ENCODE measurements at places on chromosomes 11 and 22.

DNA sequence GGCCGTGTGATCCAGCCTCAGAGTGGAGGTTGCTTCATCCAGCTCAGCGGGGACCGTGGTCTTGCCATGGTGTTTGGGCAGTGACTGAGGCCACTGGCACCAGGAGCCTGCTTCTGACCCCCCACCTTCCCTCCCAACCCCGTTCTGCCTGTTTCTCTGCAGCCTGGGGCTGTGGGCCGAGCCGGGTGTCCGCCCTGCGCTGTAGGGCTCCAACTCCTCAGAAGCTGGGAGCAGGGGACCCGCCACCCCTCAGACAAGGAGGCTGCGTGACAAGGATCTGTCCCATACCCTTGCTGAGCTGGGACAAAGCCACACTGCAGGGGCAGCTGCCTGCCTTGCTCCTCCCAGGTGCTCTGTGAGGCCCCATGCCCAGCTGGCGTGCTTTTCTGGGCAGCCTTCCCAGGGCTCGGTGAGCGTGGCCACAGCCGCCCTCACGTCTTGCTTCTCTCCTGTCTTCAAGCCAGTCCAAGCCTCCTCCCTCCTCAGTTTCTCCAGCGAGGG lies 11.7 kb upstream of the ARFGAP3 start:
- no peak for DNase-seq

DNA sequence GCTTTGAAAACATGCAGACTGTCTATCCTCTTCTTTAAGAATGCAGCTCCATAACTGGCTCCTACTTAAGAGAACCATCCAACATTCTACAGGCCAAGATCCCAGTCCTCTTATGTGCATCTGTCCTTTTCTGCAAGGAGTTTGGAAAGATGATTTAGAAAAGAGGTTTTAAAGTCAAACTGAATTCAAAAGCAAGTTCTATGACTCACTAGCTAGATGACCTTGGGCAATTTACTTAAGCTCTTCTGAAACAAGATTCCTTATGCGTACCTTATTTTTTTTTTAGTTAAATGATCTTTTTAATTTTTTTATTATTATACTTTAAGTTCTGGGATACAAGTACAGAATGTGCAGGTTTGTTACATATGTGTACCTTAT lies 29.2 kb downstream of the GUCY1A2 start:
- DNase-seq = no peak

DNA sequence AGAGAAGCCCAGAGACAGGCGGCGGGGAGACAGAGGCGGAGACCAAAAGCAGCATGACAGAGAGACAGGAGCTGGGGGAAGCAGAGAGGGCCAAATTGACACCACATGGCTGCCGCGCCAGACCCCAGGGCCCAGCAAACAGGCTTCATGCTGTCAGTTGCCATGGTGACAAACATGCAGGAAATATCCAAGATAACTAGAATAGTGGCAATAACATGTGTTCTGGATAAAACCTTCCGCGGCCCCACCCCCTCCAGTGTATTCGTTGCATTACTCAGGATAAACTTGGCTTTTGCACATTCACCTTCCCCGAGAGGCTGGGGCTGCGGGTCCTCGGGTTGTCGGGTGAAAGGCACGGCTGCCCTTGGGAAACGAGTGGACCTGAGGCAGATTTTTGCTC lies 49.9 kb upstream of the CDON start:
- DNase-seq = no peak

- no peak for DNase-seq
Observed at GRCh38 chr11:102600666-102601065, 24.5 kb downstream of the MMP20 start.

GRCh38 chr11:74710281-74710938 lies 20.8 kb downstream of the CHRDL2 start:
- no peak for DNase-seq

GRCh38 chr11:108818971-108819370 lies 154.1 kb downstream of the DDX10 start:
- DNase-seq = no peak

- no peak for DNase-seq
Observed at GRCh38 chr22:49368976-49369725, 458.5 kb downstream of the BRD1 start.

DNA sequence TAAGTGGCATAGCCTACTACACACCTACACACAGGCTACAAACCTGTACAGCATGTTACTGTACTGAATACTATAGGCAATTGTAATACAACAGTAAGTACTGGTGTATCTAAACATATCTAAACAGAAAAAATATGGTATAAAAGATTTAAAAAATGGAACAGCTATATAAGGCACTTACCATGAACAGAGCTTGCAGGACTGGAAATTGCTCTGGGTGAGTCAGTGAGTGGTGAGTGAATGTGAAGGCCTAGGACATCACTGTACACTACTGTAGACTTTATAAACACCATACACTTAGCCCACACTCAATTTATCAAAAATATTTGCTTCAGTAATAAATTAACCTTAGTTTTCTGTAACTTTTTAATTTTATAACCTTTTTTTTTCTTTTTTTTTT lies 24.7 kb downstream of the PAMR1 start:
- DNase-seq = no peak

DNA sequence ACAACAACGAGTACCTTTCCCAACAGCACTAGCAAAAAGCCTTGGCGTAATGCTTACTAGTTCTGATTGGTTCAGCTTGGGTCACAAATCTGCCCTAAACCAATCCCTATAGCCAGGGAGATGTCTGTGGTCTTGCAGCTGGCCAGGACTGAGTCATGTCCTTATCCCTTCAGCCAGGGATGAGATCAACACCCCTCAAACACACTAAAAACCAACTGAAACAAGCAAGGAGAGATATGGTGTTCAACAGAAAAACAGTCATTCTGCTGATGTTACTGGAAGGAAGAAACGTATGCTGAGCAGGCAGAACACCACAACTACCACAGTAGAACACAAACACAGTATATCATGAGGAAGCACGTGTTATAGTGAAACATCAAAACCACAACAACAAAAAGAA lies 375.6 kb downstream of the LARGE1 start:
- no peak for DNase-seq

DNA sequence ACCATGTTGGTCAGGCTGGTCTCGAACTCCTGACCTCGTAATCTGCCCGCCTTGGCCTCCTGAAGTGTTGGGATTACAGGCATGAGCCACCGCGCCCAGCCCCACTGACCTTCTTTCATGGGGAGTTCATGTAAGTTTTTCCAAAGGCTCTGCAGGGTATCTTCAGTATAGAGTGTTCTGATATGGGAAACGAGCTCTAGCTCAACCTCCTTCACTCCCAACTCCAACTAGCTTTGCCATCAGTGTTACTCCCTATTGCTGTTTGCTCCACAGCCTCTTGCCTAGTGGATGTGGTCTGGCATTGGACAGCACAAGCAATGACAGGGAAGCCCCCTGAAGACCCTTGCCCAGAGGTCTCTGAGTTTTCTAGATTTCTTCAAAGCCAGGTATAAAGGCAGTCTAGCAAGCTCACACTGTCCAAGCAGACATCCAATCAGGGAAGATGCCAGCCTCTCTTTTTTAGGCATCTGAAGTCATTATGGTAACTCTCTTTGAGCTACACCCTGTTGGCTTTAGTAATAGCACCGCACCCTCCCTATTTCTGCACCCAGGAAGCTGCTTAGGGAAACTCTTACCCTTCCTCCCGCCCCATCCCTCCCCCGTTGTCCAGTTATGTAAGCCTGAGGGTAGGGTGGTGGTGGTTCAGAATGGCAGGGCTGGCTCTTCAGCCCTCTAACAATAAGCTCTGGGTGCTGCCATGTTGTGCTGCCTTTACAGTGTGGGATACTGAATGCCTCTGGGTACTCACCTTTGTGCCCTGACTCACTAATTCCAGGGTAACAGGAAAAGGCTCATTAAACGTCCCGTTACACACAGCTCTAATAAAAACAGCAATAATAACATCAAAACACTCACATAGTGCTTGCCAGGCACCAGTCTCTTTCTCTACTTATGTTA lies 41.4 kb upstream of the CLDN5 start:
- no peak for DNase-seq

- no peak for DNase-seq
Observed at GRCh38 chr11:37107415-37107814, 509.4 kb upstream of the RAG2 start.

GRCh38 chr22:47034905-47035419 lies 272.5 kb downstream of the TBC1D22A start:
- DNase-seq = no peak

DNA sequence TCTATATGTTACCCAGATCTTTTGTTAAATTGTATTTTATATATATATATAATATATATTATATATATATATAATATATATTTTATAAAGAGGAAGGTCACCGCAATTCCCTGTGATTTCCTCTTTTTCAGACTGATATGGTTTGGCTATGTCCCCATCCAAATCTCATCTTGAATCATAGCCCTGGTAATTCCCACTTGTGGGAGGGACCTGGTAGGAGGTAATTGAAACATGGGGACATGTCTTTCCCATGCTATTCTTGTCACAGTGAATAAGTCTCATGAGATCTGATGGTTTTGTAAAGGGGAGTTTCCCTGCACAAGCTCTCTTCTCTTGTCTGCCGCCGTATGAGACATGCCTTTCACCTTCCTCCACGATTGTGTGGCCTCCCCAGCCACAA lies 157.6 kb downstream of the RAB38 start:
- no peak for DNase-seq

DNA sequence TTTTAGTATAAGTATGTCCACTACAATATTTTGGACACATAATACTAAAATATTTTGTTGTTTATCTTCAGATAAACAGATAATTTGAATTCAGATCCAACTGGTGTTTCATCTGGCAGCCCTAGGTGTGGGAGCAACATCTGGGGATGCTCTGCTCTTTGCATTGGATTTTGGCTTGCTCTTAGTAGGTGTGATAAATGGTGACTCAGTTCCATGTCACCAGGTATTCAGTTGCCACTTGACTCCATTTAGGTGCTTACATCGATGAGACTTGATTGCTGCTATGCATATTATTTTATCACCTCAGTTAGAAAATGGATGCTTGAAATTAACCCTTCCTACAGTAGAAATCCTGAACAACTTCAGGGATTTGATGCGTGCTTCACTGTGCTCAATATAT lies 13.3 kb upstream of the AMOTL1 start:
- DNase-seq = no peak

DNA sequence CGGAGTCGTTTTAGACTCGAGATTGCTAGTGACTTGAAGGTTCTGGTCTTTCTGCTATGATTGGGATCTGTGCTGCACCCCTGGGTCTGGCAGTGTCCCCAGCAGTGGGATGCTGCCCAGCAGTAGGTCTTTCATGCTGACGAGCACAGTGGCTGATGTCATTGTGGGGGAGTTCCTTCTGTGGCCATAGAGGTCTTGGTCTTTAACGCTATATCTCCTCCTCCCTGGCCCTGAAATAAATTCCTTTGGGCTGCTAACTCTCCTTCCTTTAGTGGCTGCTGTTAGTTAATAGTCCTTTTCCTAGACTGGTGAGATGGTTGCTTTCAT lies 136.3 kb downstream of the TEAD1 start:
- no peak for DNase-seq

DNA sequence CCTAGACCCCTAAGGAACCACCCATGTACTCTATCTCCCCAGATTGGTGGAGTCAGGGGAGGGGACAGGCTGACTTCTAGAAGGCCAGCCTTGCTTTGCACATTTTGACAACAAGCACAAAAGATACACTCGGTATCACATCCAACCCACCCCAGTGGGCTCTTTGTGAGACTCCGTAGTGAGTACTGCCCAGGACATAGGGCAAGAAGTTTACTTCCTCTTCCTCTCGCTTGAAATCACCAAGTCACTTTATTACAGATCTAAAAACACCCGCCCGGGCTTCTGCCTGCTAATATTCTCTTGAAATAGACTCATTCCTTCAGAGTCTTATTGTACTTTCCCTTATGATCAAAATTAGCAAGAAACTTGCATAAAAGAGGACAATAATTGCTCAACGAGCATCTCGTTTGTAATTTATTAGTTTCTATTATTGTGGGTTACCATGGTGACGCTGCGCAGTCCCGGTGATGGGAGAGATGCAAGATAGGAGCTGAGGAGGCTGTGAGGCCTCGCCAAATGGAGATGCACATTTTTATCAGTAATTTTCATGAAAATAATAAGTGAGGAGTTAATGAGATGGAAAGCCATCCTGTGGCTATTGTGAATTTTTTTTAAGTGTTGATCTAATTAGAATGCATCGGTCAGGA lies 96.9 kb downstream of the FEZ1 start:
- DNase-seq = no peak

DNA sequence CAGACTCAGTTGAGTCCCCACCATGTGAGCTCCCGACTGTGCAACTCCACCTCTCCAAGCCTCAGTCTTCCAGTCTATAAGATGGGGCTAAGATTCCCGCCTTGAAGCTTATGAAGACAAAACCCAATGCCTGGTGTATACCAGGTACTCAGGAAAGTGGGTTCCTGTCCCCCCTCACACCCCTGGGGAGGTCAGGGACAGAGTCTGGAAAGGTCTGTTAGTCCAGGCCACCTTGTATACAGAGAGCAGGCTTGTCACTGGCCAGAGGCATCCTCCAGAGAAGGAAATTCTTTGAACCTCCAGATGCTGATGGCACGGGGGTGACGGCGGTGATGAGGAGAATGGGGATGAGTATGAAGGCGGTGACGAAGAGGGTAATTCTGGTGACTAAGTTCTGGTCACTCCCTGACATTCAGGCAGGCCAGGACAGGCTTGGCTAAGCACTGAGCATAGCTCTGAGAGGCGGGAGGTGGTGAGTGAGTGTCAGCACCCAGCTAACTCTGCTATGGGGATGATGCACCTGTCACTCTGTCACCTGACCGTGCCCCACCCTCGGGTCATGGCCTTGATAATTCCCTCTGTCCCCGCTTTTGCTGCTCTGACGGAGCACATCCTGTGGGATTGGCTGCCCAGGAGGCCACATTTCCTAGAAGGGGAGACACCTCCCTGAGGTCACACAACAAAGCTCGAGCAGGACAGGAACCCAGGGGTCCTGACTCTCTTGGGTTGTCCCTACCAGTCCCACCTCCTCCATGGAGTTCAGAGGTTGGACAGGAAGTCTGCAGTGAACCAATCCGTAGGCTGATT lies 30.9 kb upstream of the CSNK1E start:
- DNase-seq = no peak

DNA sequence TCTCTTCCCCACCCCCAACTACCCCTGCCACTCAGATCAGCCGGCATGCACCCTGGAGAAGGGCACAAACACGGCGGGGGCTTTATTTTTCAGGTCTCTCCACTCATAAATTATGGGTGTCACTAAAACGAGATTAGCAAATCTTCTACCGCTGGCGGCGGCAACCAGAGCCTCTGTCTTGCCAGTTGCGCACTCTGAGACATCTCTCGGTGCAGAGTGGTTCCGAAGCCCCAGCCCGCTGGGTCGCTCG lies 125.3 kb upstream of the C11orf58 start:
- no peak for DNase-seq

GRCh38 chr11:69587454-69588090 lies 53.4 kb upstream of the CCND1 start:
- DNase-seq = no peak

DNA sequence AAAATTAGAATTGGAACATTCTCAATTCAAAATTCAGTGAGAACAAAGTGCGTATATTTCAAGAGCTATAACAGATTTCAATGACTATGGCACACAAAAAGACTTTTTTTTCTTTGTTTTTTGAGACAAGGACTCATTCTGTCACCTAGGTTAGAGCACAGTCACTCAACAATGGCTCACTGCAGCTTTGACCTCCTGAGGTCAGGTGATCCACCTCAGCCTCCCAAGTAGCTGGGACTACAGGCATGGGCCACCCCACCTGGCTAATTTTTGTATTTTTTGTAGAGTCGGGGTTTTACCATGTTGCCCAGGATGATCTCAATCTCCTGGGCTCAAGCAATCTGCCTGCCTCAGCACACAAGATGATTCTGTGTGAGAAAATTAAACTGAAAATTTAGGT lies 51.5 kb downstream of the PIK3C2A start:
- DNase-seq = no peak

GRCh38 chr11:72812967-72813739 lies 1.1 kb upstream of the ATG16L2 start:
- peak; percentile 74 for DNase-seq
